ENCODE measurements at places on chromosomes 6 and 20.

- peak; percentile 11 for DNase-seq
Observed at GRCh38 chr20:63775096-63775978, 35.8 kb downstream of the SLC2A4RG start.

DNA sequence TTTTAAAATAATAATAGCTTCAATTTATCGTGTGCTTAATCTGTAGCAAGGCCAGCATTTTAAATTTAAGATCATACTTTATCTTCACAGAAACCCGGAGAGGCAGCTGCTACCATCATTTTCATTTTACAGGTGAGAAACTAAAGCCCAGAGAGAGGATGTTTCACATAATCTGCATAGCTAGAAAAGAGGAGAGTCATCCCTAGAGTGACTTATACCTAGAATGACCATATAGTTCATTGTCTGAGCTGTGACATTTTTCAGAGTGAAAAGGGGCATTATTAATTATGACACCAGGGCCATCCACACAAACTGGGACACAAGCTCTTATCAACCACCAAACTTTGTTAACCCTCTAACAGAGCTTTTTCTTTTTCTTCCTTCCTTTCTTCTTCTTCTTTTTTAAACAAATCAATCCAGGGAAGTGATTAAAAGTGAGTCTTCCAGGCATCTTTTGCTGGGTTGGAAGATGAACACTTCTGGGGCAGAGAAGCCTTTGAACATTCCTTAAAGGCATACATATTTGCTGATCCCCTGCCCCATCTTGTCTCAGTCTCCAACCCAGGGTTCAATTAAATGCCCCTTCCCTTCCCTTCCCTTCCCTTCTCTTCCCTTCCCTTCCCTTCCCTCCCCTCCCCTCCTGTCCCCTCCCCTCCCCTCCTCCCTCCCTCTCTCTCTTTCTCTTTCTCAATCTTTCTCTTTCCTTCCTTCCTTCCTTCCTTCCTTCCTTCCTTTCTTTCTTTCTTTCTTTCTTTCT, 272.5 kb upstream of the JAG1 start:
- no peak for DNase-seq

- no peak for DNase-seq
Observed at GRCh38 chr20:33235696-33236095, at the start of gene BPIFA1. BPIFA1 (plus strand) TSS chr20:33235996; CDS start chr20:33237712, 1,716 bp downstream.

- no peak for DNase-seq
Observed at GRCh38 chr6:15389084-15389764, 143.4 kb downstream of the JARID2 start.

GRCh38 chr6:105791583-105792318, 294.4 kb upstream of the PRDM1 start:
- no peak for DNase-seq

DNA sequence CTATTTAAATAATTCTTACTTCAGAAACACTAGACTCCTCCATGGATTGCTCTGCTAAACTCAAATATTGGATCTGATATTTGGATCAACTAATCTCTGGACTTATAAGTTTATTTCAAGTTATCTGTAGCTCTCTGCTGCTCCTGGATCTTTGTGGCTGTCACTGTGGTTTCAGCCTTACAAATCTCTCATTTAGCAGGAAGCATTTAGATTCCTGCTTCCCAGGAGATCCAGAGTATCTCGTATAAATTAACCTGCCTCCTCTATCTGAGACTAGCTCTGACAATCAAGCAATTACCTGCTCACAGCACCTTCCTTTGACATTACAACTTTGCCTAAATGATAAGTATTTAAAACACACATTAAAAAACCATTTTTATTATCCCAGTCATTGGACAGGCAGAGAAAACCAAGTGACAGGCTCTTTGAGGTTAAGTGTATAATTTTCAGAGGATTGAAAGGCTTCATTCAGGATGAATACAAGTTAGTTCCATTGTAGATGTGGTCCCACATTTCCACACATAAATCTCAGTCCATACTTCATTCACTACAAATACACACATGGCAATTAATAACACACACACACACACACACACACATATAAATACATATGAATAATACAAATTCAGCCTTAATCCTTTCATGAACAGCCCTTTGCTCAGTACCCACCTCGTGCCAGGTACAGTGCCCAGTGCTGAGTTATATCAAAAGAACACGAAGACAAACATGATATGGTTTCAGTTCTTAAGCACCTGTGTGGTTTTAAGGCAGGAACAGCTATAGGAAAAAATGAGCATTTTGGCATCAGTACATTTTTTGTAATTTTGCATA, 55.5 kb upstream of the PLCB1 start:
- no peak for DNase-seq

DNA sequence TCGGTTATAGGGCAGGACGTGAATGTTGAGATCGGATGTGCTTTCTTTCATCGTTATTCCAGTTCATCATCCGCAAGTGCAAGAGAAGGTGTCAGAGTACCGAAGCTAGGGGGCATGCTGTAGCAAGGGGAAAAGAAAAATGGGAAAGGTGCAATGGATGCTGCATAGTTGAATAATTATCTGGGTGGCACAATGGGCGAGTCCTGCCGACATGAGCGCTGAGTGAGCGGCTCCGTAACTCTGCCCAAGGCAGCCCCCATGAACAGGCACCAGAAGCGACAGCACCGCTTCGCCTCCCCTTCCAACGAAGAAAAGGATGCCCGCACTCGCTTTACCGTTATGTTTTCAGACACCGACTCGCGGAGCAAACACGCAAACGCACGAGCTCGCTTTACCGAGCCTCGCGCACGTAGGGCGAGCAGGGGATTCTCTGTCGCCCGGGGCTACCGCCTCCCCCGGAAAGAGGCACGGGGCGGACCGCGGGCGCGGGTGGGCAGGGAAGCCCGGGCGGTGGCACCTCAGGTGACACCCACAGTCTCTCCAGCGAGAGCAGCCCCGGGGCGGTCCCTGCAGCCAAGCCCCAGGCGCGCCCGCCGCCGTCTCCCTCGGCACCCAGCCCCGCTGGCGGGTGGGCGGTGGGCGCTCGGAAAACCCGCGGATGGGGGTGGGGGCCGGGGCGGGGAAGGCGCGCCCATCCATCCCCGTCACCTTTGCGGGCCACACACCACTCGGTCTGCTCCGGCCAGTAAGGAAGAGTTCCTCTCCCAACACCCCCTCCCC, 654 bp downstream of the WASF1 start:
- peak; percentile 52 for DNase-seq

- peak; percentile 60 for DNase-seq
Observed at GRCh38 chr6:111087871-111088667, 766 bp downstream of the SLC16A10 start.

- no peak for DNase-seq
Observed at GRCh38 chr6:134920422-134920821, 29.5 kb downstream of the ALDH8A1 start.

DNA sequence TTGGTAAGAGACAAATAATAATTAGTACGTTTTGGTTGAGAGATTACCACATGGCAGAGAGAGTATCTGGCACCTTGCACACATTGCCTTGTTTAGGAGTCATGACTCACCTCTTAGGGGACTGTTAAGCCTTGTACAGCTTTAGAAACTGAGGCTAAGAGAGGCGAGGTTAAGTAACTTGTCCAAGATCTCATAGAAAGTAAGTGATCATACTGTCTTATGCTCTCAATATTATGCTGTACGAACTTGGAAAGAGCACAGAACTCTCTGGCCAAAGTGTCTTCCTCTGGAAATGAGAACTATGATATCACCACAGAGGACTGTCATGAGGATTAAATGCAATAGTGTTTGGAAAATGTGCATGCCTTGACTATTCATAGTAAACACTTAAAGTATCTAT, 249.0 kb downstream of the UTRN start:
- DNase-seq: no peak

DNA sequence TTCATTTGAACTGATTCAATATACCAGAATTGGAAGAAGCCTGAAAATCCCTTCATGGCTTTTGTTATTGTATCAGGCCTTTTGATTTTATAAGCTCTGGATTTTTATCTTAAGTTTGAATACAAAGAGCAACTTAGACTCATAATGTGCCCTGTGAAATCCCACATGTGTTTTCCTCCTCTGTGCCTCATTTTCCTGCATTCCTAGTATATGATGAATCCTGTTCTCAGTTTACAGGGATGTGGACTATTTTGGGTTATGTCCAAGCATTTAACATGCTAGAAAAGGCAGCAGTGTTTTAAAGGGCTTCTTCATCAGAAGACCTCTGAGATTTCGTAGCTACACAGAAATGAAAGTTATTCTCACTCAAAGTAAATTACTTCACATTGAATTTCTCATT, 455.0 kb downstream of the RFPL4B start:
- no peak for DNase-seq

DNA sequence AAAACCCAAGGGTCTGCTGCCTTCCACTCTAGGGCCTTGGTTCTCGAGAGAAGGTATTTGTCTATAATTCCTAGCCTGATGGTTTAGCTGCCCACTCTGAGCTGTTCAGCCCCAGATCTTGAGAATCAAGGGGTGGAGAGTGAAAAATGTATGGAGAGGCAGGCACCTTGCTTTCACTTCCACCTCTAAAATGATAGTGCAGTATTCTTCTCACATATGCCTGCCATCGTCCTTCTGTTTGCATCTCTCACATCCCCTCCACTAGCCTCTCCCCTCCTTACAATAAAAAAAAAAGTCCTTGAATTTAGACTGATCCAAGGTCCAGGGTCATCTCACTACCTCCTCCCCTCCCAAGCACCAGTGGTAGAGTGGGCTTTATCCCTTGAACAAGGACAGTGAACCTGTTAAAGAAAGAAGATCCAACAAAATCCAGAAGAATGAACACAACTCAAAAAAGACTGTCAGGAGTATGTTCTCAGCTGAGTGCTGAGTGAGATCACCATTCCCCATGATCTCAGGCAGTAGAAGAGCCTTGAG, 104.2 kb downstream of the HIVEP1 start:
- DNase-seq: no peak

- DNase-seq: no peak
Observed at GRCh38 chr6:147935656-147936055, 407.0 kb upstream of the SASH1 start.

DNA sequence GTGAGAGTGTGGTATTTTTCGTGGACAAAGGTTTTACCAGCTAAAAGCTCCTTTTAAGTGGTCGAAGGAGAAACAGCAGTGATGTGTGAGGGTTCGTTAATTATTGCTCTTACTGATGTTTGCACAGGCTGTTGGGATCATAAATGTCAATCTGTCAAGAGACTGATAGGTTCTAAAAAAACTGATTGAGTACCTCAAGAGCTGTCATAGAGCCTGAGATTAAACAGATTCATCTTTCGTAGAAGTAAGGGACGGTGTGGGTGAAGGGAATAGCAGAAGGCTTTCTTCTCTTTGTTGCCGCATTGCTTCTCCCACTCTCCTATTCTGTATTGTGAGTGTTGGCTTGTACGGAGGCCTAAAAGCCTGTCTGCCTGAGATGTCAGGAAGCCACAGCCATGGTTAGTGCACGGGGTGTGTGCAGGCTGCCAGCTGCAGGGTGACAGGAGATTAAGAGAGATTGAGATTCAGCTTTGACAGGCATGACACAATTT, 291.0 kb downstream of the ZFAND3 start:
- DNase-seq: no peak

DNA sequence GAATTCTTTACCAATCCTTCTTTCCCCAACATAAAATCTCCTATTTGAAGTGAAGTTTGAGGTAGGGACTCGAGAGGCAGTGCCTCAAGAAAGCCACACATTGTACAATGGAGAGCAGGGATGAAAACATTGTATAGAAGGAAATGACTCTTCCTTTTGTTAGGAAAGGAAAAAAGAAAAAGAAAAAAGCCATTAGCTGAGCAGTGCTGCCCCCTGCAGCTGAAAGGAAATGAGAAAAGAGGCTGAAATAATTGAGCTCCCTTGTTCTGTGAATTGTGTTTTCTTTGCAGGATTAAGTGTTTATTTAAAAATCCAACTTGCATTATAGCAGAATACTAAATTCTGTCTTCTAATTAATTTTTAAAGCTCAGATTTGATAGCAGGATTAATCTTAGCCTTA, 162.9 kb upstream of the SASH1 start:
- DNase-seq: no peak
